ENCODE measurements at places on chromosomes 7 and 10.

GRCh38 chr10:95533590-95533989 lies 27.6 kb downstream of the SORBS1 start:
- DNase-seq = no peak

DNA sequence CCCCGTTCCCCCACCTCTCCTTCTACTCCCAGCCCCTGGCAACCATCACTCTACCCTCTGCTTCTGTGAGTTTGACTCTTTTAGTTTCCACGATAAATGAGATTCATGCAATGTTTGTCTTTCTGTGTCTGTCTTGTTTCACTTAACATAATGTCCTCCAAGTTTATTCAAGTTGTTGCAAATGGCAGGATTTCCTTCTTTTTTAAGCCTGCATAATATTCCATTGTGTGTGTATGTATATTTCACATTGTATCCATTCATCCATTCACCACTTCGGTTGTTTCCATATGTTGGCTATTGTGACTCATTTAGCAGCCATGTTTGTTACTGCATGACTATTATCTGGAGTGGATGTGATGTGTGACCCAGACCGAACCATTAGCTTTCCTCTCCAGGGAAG lies 64.3 kb downstream of the VIM start:
- no peak for DNase-seq

DNA sequence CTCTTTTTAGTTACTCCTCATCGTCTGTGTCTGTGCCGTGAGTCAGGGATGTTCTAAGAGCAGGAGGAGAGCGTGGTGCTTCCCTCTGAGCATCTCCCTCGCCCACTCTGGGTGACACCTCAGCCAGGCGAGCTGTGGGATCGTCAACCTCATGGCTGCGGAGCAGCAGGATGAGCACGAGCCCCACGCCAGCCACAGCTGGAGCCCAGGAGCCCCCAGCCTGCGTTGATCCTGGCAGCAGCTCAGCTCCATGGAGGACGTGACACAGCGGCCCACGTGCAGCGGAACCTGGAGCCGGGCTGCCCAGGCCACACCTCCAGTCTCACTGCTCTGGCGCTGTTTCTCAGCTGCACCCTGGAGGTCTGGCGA lies 512.0 kb downstream of the PTPRN2 start:
- no peak for DNase-seq

DNA sequence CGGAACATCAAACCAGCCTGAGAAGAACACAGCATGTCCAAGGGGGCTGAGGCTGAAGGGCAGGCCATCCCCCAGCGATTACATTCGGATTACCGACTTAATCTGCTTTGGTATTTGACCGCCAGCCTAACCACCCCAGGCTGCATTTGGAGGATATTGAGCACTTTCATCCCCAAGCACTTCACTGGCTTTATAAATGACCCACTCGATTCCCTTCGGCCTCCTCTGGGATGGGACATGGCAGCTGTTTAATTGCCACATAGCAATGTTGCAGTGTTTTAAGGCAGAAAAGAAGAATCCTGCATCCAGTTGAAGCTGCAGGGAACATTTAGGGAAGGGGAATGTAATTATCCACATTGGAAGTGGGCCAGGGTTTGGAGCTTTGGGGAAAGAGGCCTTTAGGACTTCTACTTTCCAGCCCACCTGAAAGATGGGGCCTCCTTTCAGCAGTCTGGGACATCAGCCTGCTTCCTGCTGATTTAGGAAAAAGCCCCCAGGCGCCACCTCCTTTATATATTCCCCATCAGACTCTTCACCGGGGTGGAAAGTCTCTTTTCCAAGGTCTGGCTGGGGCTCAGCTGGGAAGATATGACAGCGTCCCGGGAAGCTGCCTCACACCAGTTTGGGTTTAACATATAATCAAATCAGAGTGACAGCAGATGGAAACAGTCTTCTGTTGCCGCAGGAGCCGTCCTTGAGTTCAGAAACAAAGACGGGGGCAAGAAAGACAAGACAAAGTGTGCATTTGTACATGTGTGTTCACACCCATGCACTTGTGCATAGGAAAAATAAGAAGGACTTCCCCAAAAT lies 9.2 kb downstream of the DPCD start:
- DNase-seq = no peak

DNA sequence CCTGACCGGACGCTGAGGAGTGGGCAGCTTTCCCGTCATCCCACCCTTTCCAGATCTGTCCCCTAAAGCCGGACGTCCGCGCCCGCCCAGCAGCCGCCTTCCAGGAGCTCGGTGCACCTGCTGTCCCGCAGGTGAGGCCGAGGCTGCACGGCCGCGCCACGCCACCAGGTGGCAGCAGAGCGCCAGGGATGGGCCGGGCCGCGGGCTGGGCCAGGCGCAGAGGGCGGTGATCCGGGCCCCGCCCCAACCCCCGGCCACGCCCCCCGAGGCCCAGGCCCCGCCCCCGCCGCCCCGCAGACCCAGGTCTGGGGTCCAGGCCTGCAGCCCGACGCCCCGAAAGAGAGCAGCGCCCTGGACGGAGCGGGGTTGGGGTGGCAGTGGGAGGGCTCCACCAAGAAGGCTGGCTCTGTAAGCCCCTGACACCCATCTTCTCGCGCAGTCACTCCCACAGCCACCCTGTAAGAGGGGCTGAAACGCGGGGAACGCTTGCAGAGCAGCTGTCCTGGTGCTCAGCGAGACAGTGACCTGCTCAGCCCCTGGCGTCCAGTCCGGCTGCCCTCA lies 32.2 kb downstream of the FOXL3 start:
- DNase-seq = no peak

DNA sequence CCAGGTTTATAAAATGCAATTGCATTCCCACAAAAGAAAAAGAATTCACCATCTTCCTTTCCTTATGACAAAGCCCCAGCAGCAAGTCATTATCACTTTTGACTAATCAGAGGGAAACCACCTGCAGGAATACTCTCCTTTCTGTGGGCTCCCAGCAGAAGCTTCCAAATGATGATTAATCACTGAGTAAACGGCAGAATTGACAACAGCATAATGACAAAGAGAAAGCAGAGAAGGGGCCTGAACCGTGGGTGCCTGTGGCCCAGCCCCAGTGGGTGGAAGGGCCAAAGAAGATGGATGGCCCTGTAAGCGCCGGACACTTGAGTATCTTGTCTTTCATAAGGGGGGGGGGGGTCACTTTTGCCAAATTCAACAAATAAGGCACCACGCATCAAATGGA lies 152.4 kb upstream of the NRBF2 start:
- DNase-seq = no peak

DNA sequence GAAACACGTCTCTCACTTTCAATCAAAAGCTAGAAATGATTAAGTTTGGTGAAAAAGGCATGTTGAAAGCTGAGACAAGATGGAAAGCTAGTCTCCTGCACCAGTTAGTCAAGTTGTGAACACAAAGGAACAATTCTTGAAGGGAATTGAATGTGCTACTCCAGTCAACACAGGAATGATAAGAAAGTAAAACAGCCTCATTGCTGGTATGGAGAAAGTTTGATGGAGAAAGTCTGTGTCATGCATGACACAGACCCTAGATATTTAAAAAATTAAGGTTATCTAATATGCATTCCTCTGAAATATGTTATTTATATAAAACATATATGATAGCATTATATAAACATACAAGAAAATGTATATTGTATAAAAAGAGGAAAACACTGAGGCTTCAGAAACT lies 699.4 kb upstream of the FZD8 start:
- no peak for DNase-seq

GRCh38 chr7:43878867-43879266 lies 9.6 kb upstream of the MRPS24 start:
- no peak for DNase-seq

- DNase-seq = no peak
These were observed 38.7 kb upstream of the GSAP start for GRCh38 chr7:77454802-77455201.

GRCh38 chr10:52115823-52116222 lies 198.3 kb upstream of the DKK1 start:
- no peak for DNase-seq

DNA sequence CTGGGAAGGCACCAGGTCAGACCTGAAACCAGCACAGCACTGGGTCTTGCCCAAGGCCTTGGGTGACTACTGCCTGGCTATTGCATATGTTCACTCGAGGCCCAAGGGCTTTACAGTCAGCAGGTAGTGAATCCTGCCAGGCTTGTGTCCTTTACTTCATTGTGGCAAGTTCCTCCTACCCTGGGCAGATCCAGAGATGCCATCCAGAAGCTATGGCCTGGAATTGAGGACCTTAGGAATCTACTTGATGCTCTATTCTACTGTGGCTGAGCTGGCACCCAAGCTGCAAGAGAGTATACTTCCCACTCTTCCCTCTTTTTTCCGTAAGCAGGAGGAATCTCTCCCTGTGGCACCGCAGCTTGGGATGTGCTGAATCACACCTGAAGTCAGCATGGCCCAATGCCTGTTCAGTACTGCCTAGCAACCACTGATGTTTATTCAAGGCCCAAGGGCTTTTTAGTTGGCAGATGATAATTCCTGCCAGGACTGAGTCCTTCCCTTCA lies 246.7 kb upstream of the CTBP2 start:
- no peak for DNase-seq

DNA sequence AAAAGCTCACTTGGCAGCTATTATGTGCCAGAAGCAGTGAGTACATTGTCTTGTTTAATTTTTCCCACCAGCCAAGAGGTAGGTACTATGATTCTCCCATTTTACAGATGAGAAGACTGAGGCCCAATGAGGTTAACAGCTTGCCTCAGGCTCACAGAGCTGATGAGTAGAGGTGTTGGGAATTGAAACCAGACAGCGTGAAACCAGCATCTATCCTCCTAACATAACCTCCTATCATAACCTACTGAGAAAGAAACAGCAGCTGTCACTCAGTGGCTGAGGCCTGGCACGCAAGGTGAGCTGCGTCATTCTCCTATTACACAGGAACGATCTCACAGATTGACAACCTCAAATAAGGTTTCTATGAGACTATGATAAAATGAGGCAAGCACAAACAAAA lies 6.2 kb downstream of the PYROXD2 start:
- no peak for DNase-seq

DNA sequence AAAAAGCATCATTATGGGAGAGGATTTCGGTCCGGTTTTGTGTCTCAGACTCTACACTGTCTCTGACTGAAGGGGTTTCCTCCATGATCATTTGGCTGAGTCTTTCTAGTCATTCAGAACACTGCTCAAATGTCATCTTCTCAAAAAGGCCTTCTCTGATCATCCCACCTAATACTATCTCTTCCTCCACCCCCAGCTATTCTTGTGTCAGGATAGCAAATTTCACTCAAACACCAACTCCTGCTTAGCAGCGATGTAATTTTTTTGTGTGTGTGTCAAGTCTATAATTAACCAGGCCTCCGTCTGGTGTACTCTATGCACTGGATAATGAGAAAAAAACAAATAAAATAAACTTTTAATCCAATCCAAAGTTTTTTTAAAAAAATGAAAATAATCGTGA lies 200.4 kb downstream of the KCND2 start:
- no peak for DNase-seq

DNA sequence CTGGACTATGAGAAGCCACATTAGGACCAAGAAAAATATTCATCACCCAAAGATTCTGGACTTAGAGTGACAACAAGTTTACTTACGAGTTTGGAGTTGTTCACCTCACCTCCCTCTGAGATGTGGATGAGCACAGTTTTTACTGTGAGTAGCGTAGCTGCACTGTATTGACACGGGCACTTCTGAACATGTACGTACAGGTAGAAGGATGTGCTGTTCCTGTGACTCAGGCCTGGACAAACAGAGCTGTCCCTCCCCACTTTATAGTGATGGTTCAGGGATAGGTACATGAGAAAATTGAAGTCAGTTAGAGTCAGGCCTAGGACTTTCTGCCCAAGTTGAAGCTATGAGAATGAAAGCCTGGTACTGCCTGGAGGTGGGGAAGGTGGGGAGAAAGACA lies 80.9 kb upstream of the DYNC1I1 start:
- DNase-seq = no peak

GRCh38 chr10:123703195-123703790 lies 37.1 kb downstream of the GPR26 start:
- DNase-seq = no peak

- DNase-seq = no peak
These were observed 29.3 kb upstream of the KCNK18 start for GRCh38 chr10:117167789-117168674.

DNA sequence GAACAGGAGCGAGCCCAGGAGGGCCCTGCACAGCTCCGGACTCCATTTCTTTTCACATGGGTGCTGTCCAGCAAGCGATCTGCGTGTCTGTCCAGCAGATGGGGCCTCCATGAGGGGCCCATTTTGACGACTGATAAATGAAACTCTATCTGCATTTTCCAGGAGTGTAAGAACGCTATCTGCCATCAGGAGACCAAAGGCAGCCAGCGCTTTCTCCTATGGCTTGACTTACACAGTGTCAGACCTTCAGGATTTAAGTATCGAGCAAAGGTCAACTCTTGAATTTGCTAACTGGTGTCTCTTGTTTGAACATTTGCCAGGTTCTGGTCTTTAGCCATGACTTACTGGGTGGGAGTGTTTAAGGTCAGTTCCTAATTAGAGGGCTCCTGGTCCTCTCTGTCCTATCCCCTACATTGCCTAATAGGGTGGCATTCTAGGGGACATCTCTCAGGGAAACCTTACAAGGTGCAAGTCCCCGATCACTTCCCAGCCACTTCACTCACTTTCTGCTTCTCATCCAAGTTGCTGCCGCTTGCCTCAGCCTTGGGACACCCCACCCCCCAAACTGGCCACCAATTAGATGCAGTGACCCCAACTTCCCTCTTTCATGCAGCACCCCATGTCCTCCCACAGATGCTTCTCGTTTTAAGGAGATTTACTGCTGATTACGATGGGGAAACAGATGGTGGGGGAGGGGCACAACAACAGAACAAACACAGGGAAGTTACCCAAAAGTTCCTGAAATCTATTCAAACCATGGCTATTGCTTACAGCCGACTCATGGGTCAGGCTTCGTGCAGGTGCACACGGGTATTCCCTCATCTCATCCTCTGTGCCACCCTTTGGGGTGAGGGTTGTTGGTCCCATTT lies 20.0 kb downstream of the VSIR start:
- DNase-seq = no peak

DNA sequence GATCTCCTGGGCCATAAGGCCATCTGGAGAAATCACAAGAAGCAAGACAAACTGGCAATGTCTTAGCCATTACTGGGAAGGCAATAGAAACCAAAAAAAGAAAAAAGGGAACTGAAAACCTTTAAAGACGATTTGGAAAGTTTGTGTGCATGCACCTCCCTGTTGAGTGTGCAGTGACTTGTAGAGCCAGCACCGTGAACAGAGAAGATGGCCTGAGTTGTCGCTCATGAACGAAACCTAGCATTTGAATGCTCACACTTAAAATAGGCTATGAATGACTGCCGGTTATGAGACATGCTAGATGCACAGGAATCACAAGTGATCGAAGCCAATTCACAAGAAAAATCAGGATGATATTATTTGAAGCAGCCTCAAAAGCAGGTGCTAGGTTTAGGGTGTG lies 151.3 kb upstream of the ADO start:
- DNase-seq = no peak

GRCh38 chr7:340200-340937 lies 50.4 kb downstream of the FOXL3 start:
- no peak for DNase-seq

- no peak for DNase-seq
These were observed 112.2 kb upstream of the GPR26 start for GRCh38 chr10:123553810-123554430.

- no peak for DNase-seq
These were observed 90.4 kb downstream of the ETV1 start for GRCh38 chr7:13898957-13899670.

Data from SW 1271 (cell line).